GM13976 (cell line): ENCODE measurements at places on chromosomes 2 and 18.

DNA sequence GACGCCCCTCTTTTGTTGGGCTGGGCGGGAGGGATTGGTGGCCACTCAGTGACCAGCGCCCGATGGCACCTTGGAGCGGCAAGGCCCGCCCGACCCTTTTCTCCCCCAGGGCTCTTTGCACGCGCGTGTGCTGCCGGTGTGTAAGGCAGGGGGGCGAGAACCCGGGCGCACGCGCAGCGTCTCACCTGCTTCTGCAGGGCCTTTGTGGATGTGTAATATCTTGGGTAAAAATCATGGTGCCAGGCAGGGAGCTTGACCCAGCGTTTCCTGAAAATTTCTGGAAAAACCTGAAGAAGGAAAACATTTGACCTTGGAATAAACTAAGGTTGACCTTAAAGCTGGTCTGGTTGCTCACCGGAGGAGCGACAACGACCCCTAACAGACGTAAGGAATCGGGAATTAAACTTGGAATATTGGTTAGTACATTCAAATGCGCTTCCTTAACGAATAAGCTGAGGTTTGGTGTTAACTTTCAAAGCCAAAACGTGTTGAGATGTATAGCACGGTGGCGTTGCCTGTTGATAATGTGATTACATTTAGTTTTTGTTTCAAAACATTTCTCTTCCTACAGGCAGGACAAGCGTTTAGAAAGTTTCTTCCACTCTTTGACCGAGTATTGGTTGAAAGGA, 438 bp downstream of the HSPE1 start:
- no peak for DNase-seq

- DNase-seq, result no peak
Observed at GRCh38 chr2:50484371-50484770, 547.6 kb downstream of the NRXN1 start.

GRCh38 chr2:196604196-196604595, 35.3 kb upstream of the CCDC150 start:
- DNase-seq, result no peak

- DNase-seq, result no peak
Observed at GRCh38 chr2:240986787-240987411, 11.5 kb upstream of the SNED1 start.

GRCh38 chr2:106857882-106858478, 28.0 kb downstream of the ST6GAL2 start:
- no peak for DNase-seq

GRCh38 chr2:236688563-236689392, 119.2 kb downstream of the ACKR3 start:
- no peak for DNase-seq
